ENCODE measurements at places on chromosomes 7 and 10.

DNA sequence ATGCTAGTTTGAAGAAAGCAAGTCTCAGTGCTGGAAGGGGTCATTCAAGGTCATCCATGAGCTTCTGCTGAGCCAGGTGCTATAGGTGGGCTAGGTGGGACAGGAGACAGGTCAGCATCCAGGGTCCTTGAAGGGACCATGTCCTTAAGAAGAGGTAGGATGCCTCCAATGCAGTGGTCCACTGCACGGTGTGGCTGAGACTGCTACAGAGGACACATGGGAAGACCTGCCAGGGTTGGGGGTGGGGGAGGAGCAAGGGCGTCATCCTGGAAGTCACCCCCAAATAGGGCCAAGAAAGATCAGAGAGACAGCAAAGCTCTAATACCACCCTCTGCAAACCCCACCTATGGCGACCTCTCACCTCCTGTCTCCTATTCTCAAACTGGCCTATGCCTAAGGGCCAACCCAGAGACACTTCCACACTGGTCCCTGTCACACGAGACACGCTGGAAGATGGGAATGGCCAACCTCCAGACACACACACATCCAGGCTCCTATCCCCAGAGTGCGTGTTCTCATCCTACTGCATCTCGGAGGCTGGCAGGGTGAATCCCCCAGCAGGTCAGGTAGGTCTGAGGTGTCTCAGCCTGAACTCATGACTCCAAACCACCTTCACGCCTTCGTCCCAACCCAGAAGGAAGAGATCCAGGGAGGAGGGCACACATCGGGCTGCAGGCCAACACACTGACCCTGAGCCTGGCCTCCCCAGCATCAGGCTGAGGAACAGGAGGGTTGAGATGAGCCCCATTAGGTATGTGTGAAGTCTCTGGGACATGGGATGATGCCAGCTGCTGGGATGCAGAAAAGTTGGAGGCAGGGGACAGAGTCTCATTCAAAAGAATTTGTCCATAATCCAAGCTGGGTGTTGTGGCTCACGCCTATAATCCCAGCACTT, 5.6 kb upstream of the PPP1R35 start:
- DNase-seq = no peak

DNA sequence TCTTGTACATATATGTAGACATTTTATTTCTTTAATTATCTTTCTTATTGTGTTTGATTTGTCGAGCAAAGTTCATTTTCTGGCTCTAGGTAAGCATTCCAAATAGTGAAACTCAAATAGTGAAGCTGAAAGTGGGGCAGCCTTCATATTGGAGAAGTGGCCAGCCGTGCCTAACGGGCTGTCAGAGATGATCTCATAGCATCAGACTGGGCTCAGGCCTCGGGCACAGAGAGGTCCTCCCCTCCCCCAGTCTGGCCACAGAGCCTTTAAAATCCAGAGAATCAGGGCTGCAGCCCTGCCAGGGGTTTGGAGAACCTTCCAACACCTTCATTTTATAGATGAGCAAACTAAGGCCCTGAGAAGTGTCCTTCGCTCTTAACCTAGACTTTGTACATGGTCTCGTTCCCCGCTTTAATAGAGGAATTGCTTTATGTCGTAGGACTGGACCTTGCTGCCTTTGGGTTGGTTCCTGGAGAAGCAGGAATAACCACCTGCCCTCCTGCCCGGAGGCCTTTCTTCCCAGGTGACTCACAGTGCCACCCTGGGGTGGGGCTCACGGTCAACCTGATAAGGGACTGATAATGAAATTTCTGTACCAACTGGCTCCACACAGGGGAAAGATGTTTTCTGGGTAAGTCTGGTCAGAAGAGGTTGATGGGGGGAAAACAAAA, 7.3 kb downstream of the TSPAN15 start:
- no peak for DNase-seq

DNA sequence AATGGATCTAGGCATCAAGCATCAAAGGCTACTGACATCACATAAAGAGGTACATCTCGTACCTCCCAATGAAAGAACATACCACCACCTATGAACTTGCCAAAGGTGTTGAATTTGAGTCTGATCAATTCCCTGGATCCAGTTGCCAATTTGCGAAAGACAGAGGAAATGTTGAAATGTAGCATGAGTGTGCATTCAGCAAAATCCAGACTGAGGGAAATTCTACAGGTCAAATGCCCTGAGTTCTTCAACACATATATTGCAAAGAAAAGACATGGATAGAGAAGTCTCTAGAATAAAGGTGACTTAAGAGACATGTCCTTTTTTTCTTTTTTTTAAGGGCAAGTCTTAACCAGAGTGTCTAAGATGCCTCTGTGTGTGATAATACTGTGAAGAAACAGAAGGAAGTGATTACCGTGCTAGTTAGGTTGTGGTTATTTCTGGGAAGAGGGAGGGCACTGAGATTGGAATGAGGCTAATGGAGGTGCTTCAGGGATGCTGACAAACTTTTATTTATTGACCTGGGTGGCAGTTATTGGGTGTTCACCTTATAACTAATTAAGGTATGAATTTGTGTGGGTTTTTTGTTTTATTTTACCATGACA, 128.7 kb downstream of the SAMD9 start:
- DNase-seq = no peak

GRCh38 chr7:156139633-156140032, 327.4 kb upstream of the SHH start:
- DNase-seq = no peak

DNA sequence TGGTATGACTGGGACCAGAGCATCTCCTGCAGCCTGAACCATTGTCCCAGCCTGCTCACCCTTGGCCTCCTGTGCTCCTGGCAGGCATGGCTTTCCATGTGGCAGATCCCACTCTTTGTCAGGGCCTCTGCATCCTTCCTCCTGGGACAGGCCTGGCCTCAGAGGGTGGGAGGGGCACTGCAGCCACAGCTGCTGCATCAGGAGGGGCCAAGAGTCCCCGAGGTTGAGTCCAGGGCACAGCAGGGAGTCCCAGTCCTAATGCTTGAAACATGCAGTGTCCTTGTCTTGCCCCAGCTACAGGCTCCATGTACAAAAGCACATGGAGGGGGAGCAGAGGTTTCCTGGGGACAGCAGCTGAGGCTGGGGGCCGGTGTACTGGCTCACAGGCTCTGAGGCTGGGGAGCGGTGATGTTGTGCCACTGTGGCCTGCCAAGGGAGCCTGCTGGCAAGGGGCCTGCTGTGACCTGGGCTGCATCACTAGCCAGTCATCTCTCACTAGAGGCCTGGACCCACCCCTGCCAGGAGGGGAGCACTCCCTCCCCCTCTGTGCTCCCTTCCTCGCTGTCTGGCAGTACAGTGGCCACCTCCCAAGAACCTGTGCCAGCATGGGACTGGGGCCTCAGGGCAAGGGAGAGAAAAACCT, 144.8 kb downstream of the ZNF248 start:
- no peak for DNase-seq

DNA sequence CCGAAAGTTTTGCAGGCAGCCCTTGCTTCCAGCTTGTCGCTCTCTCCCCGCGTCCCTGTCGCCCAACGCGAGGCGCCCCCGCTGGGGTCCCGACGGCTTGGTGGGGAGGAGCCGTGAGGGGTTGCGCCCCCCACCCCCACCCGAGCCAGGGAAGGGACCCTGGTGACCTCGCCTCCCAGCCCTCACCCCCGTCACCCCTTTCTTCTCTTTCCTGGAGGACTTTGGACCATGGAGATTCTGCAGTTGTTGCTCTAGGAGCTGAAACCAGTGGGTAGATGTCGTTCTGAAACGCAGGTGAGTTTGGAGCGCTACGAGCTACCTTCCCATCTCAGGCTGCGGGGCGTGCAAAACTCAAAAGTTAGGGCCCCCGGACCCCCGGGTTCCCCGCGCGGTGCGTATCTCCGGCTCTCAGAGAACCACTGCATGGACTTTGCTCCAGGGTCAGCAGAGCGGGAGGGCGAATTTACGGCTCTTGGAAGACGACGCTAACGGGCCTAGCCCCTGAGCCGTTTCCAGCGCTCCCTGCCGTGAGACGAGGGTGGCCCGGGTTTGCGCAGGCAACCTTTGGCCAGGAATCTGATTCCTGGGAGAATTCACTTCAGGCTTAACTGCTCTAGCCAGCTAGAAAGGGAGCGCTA, 684 bp upstream of the ATXN7L1 start:
- peak; percentile 15 for DNase-seq

GRCh38 chr10:51620131-51620530, 79.3 kb downstream of the CSTF2T start:
- no peak for DNase-seq

GRCh38 chr7:28068811-28069216, 111.8 kb downstream of the JAZF1 start:
- DNase-seq = no peak

- DNase-seq = no peak
Observed at GRCh38 chr10:127408733-127409132, 140.4 kb upstream of the NPS start.

DNA sequence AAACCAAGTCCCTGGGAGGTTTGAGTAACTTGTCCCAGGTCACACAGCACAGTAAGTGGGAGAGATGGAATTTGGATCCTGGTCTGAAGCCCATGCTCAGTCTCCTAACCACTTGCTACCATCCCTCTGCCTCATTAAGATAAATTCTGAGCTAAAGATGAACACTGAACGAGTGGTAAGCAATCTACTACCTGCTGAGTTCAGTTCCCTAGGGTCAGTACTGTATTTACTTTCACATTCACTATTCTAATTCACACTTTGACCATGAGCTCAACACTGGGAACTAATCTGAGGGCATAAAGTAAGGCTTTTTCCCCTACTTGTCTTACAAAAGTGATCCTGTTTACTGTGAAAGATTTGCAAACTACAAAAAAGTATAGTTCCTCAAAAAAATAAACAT, 2.4 kb downstream of the UROS start:
- no peak for DNase-seq
